ENCODE measurements at places on chromosomes 3 and 15. TPM values are rescaled to one million over a fixed set of nuclear protein-coding genes. Genes with fewer than 3 reads are reported as not detected.

The ZNF662 gene
- 0.81 TPM for total RNA-seq

The FGD5 gene
- 141 TPM for total RNA-seq

The FGF7 gene
- total RNA-seq: not detected

The RTP3 gene
- total RNA-seq: not detected

The AGTR1 gene
- total RNA-seq: not detected

The GPR176 gene
- total RNA-seq: 15.7 TPM

The ACP3 gene
- total RNA-seq: not detected

The DNAJB8 gene
- not detected for total RNA-seq

The MKRN3 gene
- not detected for total RNA-seq

The CNTN6 gene
- total RNA-seq: not detected

The CP gene
- 0.81 TPM for total RNA-seq

The EFCAB12 gene
- total RNA-seq: not detected

The EPM2AIP1 gene
- total RNA-seq: 7.6 TPM

The NR1I2 gene
- total RNA-seq: under 0.01 TPM

The IL17RB gene
- total RNA-seq: not detected

The GABRR3 gene
- total RNA-seq: not detected

The NOX5 gene
- not detected for total RNA-seq

The MYZAP gene
- total RNA-seq: 53.4 TPM

The RLBP1 gene
- total RNA-seq: not detected

The SLC28A1 gene
- total RNA-seq: not detected

The NUDT16 gene
- 10.2 TPM for total RNA-seq

The UBE2E2 gene
- total RNA-seq: 45.4 TPM

The NEK10 gene
- total RNA-seq: 1.6 TPM

The MITF gene
- 3.8 TPM for total RNA-seq
